ENCODE measurements at places on chromosomes 11 and 22. TPM values are rescaled to one million over a fixed set of nuclear protein-coding genes. Genes with fewer than 3 reads are reported as not detected.

DNA sequence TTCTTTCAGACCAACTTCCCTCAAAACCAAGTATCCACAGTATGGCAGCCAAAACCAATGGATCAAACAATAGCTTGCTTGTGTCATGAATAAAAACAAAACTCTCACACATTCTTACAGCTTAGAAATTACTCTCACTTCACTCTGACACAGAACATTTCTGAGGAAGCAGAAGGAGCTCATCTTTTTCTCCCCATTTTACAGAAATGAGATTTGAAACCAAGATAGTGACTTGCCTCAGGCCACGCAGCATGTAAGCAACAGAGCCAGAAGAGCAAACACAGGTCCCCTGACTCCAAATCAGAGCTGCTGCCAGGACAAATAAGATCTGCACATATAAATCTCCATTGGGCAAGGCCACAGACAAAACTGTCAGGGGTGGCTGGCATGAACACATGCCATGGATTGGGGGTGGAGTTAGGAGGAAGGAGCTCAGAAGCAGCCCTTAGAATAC lies 64.8 kb downstream of the RAB30 start:
- DNase-seq, result no peak

GRCh38 chr11:59201353-59201752 lies 11.4 kb downstream of the MPEG1 start:
- DNase-seq, result no peak

DNA sequence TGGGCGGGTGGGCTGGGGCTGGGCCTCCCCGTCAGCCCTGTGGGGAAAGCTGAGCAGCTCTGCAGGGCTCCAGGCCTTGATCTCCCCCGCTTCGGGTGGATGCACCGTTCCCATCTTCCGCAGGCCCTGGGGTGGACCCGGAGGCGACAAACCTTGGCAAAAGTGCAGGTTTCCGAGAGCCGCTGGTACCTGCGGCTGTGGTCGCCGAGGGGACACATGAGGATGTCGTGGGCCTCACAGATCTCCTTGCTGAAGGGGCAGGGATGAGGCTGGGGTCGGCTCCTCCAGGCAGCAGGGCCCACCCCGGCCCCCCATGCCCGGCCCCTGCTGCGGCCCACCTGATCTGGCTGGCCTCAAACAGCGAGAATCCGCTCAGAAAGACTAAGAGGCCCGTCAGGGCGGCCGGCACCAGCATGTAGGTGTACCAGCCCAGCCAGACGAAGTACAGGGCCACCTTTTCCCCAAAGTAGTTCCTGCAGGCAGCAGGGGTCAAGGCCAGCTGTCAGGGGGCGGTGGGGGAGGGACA lies 11.8 kb downstream of the ANO9 start:
- DNase-seq, result no peak

SCUBE1 gene
- 0.07 TPM for total RNA-seq

MYEOV gene
- total RNA-seq, result 0.89 TPM

LRRC55 gene
- not detected for total RNA-seq

GRCh38 chr22:41660416-41660815 lies 28.3 kb downstream of the SNU13 start:
- no peak for DNase-seq

DNA sequence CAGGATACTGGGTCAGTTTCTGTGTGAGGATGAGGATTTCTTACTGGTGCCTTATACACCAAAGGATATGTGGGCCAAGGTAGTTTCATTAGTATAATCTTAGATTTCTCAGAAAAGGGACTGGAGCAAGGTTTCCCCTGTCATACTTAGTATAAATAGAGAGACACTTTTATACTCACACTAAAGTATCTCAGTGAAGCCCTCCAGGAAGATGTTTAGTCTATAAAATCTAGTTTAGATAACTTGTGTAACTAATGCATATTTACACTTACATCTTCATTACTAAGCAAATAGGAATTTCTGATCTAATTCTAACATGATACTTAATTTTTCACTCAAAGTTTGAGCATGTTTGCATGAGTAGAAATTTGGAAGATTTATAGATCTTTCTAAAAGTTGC lies 11.1 kb downstream of the EMSY start:
- DNase-seq, result no peak

GAL3ST3 gene
- total RNA-seq, result not detected

DNA sequence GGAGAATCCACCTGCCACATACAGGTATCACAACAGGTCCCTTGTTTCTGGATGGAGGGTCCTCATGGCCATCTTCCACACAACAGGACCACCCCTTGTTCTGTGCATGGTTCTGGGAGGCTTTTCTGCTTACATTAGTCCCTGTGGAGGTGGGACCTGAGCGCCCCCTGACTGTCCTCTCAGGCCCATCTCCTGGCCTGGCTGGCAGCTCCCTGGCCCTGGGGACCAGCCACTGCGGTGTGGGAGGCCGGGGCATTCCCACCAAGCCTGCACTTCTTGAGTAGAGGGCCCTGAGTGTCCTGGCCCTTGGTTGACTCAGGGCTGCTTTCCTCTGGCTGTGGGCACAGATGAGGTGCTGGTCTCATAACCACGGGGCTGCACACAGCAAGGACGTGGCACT lies 5.0 kb downstream of the COX8A start:
- no peak for DNase-seq

MUC6 gene
- total RNA-seq, result not detected

OR5P2 gene
- not detected for total RNA-seq

KCNE3 gene
- total RNA-seq, result 0.07 TPM

GRCh38 chr22:30357236-30357570 lies 396 bp downstream of the CCDC157 start:
- no peak for DNase-seq

DNA sequence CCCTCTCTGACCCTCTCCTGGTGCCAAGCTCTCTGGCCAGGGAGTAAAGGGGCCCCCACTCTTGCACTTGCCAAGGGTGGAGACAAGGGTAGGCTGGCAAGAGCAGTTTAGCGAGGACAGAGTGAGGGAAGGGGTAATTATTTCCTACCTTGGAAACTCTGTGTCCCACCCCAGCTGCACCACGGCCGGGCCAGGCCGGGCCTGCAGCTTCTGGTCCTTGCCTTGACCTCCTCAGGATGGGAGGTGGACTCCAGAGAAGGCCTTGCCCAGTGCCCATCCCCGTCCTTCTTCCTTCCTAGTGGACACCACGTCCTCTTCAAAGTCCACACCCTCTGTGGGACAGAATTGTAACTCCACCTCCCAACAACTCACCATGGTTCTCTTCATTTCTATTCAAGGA lies 18.4 kb upstream of the OSBPL5 start:
- DNase-seq, result no peak

OR6T1 gene
- not detected for total RNA-seq

DNA sequence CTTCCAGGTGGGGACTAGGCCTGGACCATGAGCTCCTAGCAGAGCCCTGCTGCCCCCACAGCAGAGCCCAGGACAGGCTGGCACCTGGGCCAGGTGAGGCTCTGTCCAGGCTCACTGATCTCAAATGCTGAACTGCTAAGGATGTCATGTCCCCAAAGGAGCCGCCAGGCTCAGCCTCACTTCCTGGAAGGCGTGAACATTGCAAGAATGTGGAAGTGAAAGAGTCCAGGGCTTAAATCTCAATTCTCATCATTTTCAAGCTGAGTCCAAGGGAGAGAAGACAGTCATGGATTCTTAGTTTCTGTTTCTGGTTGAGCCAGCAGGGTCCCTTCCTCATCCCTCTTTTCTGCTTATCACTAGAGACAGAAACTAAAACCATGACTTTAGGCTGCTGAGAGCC lies 5.0 kb downstream of the ASCL2 start:
- no peak for DNase-seq

DNA sequence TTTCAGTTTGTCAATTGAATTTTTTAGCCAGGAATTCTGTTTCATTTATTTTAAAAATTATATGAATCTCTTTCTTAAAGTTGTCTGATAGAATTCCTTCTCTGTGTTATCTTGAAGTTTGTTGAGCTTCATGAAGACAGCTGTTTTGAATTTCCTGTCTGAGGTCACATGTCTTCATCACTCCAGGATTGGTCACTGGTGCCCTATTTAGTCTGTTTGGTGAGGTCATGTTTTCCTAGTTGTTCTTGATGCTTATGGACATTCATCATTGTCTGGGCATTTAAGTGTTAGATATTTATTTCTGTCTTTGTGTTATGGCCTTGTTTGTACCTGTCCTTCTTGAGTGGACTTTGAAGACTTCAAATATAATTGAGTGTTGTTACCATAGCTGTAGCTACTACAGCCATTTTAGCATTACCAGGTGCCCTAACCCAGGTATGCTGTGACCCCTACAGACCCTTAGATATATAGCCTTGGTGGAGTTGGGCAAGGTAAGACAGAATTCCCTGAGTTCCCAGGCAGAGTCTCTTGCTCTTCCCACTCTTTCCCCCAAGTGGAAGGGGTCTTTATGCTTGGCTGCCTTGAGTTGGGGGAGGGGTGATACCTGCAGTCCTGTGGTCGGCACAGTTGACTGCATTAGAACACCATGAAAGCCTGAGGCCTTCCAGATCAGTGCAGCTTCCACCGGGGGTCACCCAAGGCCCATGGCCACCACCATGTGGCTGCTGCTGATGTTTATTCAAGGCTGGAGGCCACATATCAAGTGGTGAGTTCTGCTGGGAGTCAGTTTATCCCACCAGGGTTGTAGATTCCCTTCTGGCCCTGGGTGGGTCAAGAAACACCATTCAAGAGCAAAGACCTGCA lies 229.6 kb downstream of the DYNC2H1 start:
- DNase-seq, result no peak

CATSPER1 gene
- not detected for total RNA-seq

MS4A3 gene
- not detected for total RNA-seq

CHADL gene
- 0.16 TPM for total RNA-seq

DNA sequence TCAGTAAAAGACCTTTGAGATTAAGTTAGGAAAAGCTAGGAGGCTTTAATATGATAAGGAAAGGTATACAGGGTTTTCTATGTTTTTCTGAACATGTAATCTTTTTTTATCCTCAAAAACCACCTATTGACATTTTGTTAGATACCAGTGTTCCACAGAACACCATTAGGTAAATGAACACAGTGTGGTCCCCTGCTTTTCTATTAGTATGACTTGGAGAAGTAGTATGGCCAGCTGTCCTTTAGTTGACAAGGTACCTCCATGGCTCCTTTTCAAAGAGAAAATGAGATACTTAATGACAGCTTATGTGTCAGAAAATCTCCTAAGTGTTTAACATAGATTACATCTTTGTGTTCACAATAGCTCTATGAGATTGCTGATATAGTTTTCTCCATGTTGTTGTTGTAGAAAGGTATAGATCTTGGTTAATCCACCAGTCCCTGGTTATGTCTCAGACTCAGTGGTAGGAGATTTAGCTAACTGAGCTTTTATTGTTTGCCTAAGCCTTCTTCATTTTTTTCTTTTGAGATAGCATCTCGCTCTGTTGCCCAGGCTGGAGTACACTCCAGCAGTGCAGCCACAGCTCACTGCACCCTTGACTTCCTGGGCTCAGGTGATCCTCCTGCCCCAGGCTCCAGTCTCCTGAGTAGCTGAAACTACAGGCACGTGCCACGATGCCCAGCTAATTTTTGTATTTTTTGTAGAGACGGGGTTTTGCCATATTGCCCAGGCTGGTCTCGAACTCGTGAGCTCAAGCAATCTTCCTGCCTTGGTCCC lies 46.0 kb downstream of the STIM1 start:
- DNase-seq, result no peak

TMEM121B gene
- total RNA-seq, result 0.15 TPM

- no peak for DNase-seq
Measured at GRCh38 chr11:130726234-130727037, 189.8 kb downstream of the SNX19 start.

OR8G1 gene
- not detected for total RNA-seq

- no peak for DNase-seq
Measured at GRCh38 chr11:111555255-111555654, 14.7 kb downstream of the LAYN start.

DNA sequence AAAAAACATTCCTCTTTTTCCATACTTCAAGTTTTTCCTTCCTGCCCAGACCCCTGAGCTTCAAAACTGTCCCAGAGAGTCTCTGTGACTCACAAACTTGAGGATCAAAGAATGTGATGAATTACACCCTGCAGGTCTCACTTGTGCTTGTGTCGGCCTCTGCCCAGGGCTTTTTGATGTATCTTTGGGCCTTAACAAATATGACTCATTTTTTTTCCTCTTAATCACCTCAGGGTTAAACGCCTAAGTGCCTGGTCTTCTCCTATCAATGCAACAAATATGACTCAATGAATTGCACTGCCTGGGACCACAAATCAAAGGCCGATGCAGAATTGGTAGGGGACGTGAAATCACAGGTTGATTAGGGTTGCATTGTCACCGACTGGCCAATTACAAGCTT lies 267.7 kb downstream of the LARGE1 start:
- DNase-seq, result no peak

GRCh38 chr22:44107340-44107739 lies 73.4 kb upstream of the PARVG start:
- DNase-seq, result no peak

GRCh38 chr22:26898946-26899605 lies 241.7 kb downstream of the MIAT start:
- DNase-seq, result no peak

DNA sequence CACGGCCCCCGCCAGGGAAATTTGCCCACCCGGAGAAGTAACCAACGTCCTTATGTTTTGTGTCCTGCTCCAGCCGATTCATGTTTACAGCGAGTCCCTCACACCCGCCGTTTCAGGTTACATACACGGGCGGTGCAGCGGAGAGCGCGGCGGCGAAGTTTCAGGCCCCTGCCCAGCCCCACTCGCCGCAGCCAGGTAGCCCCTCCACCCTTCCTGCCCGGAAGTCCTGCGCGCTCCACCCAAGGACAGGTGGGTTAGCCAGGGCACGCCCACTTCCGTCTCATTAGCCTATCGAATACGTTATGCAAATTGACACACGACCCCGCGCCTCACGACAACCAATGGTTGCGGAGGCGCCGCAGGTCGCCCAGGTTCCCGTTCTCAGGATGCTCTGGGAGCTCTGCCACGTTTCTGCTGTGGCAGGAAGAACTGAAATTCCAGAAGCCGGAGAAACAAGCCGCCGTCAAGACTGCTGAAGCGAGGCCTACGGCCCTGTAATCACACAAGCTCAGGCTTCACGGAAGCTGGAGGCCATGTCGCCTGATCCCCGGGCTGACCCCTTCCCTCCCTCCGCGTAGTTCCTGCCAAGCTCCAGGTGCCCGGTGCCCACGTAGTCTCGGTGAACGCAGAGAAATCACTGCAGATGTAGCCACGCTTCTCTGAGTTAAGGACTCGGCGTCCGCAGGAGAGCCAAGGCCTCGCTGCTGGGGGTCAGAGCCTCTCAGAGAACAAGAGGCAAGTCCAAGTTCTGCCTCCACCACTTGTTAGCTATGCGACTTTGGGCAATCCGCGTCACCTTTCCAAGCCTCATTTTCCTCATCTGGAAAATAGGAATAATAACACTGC lies 22.4 kb upstream of the MYH9 start:
- peak; percentile 76 for DNase-seq

CABP7 gene
- 0.07 TPM for total RNA-seq

DNA sequence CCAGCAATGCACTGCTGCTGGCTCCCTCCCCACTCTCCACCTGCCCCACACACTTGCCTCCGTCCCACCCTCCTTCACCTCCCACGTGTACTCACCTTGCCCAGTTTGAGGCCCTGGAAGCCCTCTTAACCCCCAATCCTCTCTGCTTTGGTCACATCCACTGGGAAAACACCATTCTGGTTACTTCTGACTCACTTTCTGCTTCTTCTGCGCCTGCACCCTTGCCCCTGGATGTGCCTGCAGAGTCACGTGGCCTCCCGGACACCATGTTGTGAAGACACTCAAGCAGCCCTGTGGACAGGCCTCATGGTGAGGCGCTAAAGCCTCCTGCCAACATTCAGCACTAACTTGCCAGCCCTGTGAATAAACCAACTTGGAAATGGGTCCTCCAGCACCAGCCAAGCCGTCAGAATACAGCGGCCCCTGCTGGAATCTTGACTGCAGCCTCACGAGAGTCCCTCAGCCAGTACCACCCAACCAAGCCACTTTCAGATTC lies 2.6 kb upstream of the NAALADL1 start:
- no peak for DNase-seq
